Left forelimb (tissue), 1 donor: ENCODE measurements at places on chromosomes 6 and 20.

- peak; percentile 52 for DNase-seq
Measured at GRCh38 chr6:170128811-170129681, 161.8 kb downstream of the DLL1 start.

GRCh38 chr6:170505306-170505705, 47.8 kb downstream of the PSMB1 start:
- no peak for DNase-seq

DNA sequence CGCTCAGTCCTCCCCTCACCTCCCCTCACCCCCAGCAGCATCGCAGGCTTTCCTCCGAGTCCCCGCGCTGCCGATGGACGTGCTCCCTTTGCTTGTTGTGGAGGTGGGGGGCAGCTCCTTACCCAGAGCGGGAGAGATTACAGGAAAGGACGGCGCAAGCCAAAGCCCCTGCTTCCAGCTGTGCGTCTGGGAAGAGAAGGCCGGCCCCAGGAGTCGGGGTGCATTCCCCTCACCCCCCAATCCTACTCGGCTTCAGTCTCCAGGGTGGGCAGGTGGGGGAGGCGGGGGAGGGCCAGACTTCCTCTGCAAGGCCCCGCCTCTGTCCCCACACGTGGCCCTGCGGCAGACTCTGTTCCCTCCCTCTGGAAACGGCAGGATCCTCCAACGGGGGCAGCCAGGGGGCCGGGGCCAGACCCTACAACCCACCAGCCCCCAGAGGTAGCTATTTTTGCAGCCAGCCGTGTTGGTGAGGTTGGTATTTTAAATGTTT, 43.6 kb downstream of the NTSR1 start:
- no peak for DNase-seq

DNA sequence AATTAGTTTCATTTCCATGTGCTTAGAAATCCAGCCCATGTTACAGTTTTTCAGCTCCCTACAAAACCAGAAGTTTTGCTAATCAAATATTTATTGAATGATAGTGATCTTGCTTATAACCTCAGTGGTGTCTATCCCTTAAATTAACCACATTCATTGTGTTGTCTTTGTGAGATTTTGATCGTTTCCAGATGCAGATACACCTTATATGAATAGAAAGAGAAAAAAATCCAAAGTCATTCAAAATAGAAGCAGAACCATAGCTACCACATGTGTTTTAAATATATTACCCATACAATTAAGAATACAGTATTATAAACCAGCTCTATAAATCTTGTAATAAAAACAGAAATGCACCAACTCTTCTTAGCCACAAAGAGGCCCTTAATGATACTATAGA, 60.6 kb upstream of the RREB1 start:
- no peak for DNase-seq

DNA sequence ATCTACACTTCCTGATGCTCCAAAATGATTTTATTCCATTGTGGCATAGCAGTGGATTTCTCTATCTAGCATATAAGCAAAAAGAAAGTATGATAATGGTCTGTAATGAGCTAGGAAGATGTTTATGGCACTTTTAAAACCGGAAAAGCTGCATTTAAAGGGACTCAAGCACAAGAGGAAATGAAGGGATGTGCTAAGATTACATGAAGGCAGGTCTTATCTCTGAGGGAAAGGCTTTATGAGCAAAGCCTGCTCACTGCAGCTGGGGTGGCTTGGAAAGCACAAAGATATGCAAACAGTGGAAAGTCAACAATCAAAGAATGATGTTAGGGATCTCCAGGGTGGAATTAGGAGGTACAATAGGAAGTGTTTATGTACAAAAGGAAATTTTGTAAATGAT, 138.2 kb downstream of the TENT5A start:
- DNase-seq, result no peak

DNA sequence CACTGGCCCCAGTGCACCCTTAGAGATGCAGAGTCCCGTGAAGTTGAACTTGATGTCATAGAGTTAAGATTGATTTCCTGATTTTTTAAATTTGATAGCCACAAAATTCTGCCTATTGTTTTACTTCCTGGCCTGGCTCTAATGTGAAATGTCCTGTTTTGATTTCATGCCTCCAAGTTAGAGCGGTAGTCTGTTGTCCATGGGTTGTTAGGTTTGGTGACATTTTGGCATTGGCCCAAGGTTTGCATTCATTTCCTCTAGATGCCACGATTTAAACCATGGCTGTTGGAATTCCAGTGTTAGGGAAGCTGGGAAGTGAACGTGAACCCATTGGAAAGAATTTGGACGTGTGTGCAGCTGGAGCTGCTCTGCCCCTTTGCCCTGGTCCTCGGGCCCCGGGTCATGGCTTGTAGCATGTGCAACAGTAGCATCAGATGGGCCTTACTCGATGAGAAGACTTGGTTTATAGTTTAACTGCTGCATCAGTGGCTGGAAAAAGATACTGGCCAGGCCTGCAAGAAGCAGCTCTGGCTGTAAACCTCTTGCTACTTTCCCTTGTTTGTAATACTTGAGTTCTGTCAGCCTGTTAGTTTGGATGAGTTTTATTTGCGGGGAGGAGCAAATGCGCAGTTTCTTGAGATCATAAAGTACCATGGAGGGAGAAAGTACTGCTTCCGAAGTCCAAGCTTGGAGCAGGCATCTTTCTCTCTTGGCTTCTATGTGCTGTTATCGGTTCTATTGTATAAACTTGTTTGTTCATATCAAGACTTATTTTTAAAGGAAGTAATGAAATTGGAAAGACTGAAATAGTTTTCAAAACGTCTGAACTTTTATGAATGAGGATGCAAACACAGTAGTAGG, 121.4 kb upstream of the CLDN20 start:
- DNase-seq, result no peak

DNA sequence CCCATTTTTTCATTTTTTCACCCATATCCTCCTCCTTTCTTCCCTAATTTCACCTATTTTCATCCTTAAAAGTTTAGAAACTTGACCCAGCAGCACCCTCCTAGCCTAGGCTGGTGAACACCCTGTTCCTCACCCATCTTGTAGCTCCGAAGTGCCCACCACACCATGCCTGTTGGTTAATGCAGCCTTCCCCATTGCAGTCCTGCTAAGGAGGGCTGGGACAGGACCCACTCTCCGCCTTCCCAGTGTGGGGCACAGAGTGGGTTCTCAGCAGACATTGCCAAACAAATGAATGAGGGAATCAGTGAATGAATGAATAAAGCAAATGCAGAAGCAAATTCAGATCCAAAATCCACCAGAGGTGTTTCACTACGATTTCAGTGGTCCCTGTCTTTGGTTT, 45.7 kb downstream of the CTCFL start:
- no peak for DNase-seq

DNA sequence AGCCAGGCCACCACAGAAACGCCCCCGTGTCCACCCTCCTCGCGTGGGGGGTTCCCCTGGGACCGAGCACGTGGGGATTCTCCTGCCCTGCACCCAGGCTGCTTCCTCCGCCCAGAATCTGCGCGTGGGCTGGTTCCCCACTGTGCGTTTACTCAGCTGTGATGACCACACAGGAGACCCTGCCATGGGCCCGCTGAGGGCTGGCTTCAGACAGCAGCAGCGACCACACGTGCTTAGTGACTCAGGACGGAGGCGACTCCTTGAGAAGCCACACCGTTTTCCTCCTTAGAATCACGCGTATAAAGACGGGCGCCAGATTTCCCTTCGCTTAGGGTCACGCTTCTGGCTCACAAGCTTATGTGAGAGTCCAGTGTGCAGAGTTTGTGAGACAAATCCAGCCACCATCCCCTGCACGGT, 63.9 kb upstream of the PDE10A start:
- no peak for DNase-seq

DNA sequence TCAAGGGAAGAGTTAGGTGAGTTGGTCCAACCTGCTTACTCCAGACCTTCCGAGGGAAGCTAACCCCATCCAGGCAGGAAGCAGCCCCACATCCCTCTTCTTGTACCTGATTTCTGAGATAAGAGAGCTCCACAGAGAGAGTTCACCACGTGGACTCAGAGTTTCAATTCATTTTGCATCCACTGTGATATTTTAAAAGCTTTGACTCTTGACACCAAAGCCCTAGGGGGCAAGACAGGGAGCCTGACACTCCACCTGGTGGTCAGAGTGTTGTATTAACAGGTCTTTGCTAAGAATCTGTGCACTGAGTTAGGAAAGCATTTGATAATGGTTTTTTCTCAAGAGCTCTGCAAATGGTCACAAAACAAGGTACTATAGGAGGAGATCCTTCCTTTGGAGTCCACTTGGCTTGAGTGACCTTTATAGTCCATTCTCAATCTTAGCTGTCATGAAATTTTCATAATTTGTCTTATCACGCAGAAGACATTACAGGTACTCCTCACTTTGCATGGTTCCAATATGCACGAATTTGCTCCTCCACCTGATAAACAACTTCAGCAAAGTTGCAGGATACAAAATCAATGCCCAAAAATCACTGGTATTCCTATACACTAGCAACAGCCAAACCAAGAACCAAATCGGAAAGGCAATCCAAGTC, 56.2 kb upstream of the RIPOR2 start:
- DNase-seq, result no peak

GRCh38 chr20:40893610-40894236, 134.9 kb upstream of the TOP1 start:
- DNase-seq, result no peak

DNA sequence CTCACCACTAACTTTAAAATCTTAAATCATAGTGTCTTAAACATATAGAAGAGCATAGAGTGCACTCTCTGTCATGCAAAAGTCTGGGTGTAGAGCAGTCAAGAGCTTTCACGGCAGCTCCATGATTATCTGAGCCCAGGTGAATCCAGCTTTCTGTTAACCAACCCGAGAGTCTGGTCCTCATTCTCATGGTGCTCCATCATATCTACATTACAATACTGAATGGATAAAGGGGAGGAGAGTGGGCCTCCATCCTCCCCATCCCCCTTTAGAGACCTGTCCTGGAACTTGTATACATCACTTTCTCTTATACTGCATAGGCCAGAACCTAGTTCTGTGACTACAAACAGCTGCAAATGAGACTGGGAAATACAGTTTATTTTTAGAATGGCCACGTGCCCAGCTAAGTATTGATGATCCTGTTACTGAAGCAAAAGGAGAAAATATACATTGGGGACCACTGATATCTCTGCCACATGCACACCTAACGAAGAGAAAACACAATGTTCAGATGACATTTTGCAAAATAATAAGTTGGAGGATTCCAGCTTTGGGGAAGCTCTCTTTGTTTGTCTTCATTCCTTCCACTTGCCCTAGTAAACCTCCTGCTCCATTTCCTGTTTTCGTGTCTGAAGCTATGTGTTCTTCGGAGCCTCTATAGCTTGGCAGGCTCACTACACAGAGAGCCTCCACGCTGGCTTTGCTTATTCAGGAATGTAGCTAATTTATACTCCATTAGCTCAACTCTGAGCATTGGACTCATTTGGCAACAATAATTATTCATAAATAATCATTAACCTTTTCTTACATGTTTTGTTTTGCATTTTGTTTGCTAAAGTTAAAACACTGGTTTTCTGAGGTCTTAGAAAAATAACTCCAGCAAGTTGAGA, 110.1 kb downstream of the IYD start:
- no peak for DNase-seq

DNA sequence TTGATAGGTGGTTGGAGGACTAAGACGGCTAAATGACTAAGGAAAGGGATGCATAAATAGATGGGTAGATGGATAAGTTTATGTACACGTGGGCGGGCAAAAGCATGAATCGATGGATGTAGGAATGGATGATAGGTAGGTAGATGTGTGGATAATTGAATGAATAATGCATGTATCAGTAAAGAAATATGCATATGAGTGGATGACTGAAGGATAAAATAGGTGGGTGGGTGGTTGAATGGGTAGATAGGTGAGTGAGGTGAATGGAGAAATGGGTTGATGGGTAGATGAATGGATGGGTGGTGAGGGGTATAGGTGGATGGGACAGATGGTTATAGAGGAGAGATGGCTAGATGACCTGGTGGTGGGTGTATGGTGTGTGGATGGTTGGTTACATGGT, 20.2 kb downstream of the SLC12A5 start:
- DNase-seq, result peak; percentile 0

DNA sequence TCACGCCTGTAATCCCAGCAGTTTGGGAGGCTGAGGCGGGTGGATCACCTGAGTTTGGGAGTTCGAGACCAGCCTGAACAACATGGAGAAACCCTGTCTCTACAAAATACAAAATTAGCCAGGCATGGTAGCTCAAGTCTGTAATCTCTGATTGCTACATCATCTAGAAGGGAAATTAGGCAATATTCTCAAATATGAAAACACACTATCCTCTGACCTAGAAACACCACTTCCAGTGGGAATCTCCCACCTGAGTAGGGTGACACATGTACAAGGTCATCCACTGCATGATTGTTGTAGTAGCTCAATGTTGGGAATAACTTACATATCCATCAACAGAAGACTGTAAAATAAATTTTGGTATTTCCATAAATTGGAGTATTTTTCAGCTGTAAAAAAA, 19.1 kb upstream of the SIRPD start:
- no peak for DNase-seq

- DNase-seq, result no peak
Measured at GRCh38 chr20:41422953-41423352, 56.3 kb upstream of the EMILIN3 start.

DNA sequence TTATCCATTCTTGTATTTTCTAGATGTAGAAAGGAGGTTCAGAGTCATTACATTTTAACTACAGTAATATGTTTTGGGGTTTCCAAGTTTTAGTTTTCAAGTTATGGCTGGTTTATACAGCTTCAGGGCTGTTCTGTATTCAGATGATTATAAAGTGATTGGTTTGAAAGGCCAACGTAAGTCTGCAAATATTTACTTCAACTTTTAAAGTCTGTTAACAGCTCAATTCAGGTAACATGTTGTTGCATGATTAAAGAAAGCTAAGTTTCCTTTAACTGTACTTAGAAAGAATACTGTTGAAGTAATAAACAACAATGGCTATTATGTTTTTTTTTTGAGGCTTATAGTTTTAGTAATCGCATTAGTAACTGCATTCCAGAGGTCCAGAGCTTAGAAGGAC, 22.8 kb upstream of the GCLC start:
- no peak for DNase-seq

DNA sequence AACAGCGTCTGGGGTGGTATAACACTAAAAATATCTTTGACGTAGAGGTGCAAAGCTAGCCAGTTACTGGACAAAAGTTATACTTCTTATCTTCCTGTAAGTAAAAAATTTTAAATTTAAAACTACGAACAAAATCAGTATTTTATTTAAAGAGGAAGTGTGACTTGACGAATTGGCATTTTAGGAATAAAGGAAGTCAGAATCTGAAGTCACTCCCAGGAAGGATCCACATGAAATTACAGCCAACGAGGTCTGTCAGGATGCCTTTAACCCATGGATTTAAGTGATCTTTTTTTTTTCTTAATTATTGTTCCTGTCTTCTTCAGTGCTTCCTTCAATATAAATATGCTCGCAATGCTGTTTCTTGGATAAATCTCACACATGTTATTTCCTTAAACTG, 27.2 kb upstream of the SNX9 start:
- DNase-seq, result no peak

GRCh38 chr6:117958536-117958935, 51.5 kb downstream of the SLC35F1 start:
- no peak for DNase-seq
